Left colon (tissue), 2 donors: ENCODE measurements at places on chromosomes 4 and X. TPM values are rescaled to one million over a fixed set of nuclear protein-coding genes. Genes with fewer than 3 reads are reported as not detected.

CORIN gene
- 1.5 TPM for total RNA-seq

TCEAL6 gene
- total RNA-seq = not detected

AMTN gene
- not detected for total RNA-seq

CLTRN gene
- not detected for total RNA-seq

TREX2 gene
- total RNA-seq = 0.42 TPM

TMEM31 gene
- not detected for total RNA-seq

EFHC2 gene
- 1.9 TPM for total RNA-seq

ERVMER34-1 gene
- 0.59 TPM for total RNA-seq

CXCL8 gene
- 1.8 TPM for total RNA-seq

TEC gene
- total RNA-seq = 3.6 TPM

TLR1 gene
- 2.3 TPM for total RNA-seq

HHIP gene
- total RNA-seq = 4.9 TPM

FGG gene
- not detected for total RNA-seq

WAS gene
- total RNA-seq = 6.6 TPM

TBC1D1 gene
- 51.5 TPM for total RNA-seq

CTAG2 gene
- total RNA-seq = not detected

P2RY8 gene
- 2.1 TPM for total RNA-seq

HPF1 gene
- 8.4 TPM for total RNA-seq

FRAS1 gene
- 1.8 TPM for total RNA-seq

PABPC5 gene
- 0.47 TPM for total RNA-seq

ADH4 gene
- total RNA-seq = 2.8 TPM

F9 gene
- total RNA-seq = not detected

FAM47E gene
- 6.1 TPM for total RNA-seq

SPACA5 gene
- total RNA-seq = not detected

TBC1D9 gene
- 10.7 TPM for total RNA-seq

IL1RAPL1 gene
- 0.18 TPM for total RNA-seq

TMEM271 gene
- total RNA-seq = not detected
